ENCODE measurements at places on chromosomes 5 and 9.

- DNase-seq: no peak
Measured at GRCh38 chr9:15271403-15271802, 35.6 kb downstream of the TTC39B start.

GRCh38 chr5:79936002-79936645 is 54.9 kb downstream of the MTX3 start:
- DNase-seq: no peak

- DNase-seq: no peak
Measured at GRCh38 chr5:117837786-117838185, 1150.6 kb downstream of the DTWD2 start.

DNA sequence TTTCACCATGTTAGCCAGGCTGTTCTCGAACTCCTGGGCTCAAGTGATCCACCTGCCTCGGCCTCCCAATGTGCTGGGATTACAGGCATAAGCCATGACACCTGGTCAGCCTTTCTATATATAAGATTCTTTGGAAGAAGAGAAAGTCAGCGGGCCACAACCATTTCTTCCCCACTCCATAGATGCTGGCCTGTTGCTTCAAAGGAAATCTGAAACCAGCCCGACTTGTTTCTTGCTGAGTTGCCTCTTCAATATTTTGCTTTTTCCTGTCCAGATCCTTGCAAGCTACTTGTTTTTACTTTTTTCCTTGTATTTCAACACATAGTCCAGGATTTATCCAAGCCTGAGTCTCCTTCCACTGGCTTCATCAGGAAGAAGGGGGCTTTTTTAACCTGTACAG is 219.5 kb downstream of the CDK5RAP2 start:
- DNase-seq: no peak

DNA sequence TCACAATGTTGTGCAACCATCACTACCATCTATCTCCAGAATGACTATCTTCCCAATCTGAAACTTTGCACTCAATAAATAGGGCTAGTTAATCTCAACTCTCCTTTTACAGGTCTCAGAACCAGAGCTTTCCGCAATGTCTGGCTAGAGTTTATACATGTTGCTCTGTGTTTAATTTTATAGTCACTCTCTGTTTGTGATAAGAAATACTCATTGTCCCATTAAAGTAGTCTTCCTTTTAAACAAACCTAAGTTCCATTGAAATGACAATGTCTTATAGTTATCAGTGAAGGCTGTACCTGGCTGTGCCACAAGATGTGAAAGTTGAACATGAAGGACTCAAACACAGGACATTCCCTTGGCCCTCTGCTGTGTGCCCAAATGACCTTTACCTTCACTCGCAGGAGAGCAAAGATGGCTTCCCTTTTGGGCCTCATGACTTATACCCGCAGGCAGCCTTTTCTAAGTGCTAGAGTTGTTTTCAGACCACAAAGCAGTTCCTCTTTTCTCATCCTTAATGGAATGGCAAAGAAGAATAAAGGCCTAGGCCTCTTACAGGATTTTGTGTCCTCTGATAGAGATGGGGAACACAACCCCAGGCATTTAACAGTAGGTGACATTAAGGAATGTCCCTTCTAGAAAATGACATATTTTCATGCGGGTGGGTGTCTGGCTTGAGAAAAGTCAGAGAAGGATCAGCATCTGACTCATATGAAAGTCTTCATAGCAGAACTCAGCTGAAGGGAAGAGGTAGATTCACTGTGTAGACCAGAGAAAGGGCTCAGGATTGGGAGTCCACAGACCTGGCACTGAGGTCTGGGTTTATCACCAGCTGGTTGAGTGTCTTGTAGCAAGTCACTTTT is 69.6 kb upstream of the ATP10B start:
- DNase-seq: peak; percentile 30

GRCh38 chr5:179119415-179120170 is 59.4 kb downstream of the ZNF354C start:
- DNase-seq: no peak

DNA sequence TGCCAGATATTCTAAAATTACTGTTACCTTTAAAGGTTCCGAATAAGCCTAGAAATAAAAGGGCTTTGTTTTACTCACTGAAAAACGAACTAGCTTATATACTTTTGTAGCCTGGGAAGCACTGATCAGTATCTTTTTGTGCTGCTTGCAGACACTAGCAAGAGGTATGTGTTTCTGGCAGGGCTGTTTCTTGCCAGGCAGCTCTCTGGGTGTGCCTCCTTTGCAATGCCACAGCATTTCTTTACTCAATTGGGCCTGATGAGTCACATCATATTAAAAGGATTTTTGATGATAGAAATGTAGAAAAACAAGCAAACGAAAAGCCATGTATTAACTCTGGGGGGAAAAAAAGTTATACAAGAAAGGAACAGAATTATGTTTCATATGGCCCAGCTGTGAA is 35.6 kb downstream of the CD180 start:
- DNase-seq: no peak

GRCh38 chr9:1100945-1101344 is 50.8 kb downstream of the DMRT2 start:
- DNase-seq: peak; percentile 1

DNA sequence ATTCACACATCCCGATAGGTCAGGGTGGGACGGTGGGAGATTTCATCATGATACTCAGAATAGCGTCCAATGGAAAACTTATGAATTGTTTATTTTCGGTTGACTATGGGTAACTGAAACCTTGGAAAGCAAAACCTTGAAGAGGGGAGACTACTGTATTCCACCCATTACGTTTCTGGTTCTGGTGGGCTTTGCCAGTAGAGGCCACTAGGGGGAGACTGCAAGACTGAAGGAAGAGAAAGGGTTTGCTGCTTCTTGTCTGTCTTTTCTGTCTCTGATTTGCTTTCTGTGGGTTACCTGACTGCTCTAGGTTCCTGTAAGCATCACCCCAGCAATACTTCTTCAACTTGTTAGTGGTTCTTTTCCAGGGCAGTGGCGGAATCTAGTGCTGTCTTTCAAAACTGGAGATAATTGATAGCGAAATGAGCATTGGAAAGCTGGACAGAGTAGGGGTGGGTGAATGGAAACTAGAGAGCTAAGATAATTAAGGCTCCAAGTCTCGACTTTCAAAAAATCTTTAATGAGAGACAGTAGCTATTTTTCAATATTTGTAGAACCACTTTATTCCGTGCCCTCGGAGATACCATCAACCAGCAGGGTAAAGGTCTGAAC is 27.0 kb downstream of the GRIN3A start:
- DNase-seq: peak; percentile 60

DNA sequence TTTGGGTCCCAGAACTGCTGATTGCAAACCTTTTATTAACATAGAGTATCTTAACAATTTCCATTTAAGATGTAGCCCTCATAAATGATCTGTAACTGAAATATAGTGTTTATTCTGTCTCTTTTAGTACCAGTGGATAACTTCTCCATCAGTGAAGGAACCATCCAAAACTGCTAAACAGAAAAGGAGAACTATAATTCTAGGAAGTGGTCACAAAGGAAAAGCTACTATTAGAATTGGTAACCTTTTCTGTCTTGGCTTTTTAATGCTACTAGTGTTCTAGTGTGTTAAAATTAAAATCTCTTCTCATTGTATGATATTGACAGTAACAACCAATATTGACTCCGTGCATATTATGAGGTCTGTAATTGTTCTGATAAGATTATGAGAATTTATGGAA is 12.8 kb downstream of the CEP78 start:
- peak; percentile 29 for DNase-seq

DNA sequence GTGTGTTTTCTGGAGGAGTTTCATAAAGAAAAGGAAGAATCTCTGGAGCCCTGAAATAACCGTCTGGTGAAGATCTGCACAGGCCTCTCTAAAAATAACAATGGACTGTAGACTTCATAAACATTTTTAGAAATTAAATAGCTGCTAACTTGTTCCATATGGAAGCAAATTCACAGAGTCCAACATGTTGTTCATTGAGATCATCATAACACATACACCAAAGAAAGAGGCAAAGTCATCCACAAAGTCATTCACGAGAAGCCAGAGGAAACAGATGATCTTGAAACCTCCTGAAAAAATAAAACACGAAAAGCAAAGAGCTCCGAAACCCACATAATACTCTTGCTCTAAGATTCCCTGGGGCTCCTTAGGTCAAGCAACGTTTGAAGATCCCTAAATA is 347.8 kb downstream of the EFNA5 start:
- DNase-seq: no peak

DNA sequence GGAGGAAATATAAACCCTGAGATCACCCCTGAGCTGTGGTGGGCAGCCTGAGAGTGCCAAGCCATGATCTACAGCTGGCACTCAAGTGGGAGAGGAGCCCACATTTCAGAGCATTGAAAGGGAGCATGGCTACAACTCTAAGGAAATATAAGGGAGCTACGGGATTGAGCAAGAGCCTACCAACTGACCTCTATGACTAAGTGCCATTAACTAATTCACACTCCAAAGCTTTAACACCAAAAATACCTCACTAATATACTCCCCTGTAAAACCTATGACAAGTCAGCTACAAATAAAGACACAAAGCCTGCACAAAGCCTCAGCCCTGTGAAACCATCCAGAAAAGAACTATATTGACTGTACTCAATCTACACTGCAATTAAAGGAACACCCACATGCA is 286.8 kb upstream of the RPS23 start:
- DNase-seq: no peak

- DNase-seq: no peak
Measured at GRCh38 chr5:154949781-154950180, 8.9 kb downstream of the MRPL22 start.

DNA sequence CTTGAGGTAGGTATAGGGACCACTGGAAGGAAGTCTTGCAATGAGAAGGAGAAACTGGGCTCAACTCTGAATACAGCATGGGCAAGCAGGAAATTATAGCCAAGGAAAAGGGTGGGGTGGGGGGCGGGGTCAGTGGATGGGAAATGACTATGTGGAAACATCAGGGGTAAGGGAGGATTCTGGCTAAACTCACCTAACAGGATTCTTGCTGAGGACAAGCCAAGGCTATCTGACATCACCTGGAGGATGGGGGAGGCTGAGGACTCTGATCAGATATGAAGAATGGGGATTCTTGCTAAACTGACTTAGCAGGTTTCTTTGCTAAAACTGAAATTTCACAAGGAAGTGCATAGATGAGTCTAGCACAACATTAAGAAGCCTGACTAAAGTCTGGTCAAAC is 40.8 kb downstream of the CTSL start:
- DNase-seq: no peak

- no peak for DNase-seq
Measured at GRCh38 chr5:124103671-124104070, 591.7 kb downstream of the CSNK1G3 start.

DNA sequence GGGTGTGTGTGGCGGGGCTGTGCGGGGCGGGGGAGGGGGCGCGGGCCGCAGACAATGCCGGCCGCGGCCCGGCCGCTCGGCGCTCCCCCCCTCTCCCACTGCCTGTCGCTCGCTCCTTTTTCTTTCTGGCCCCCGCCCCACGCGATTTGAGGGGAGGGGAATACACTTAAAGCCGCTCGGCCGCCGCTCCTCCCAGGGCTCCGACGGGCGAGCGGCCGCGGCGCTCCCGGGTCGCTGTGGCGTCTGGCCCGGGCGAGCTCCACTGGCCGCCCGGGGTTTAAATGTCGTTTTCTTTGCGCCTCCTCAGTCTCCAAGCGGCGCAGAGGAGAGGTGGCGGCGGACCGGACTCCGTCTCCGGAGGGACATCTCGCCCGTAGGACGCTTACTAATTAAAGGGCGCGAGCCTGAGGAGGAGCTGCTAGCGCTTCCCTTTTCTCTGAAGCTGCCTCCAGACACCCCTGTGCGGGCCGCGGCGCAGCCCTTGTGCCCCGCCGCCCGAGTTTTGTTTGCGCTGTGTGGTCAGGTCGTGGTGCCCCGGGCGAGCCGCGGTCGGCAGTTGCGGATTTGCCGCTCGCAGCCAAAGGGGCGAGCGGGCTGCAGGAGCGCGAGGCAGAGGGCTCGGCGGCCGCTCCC is 1.4 kb downstream of the ZSWIM6 start:
- peak; percentile 83 for DNase-seq

GRCh38 chr5:14830210-14831005 is 41.2 kb downstream of the ANKH start:
- DNase-seq: no peak

- DNase-seq: no peak
Measured at GRCh38 chr9:87567571-87567970, 69.9 kb downstream of the DAPK1 start.

GRCh38 chr9:13845460-13845859 is 468.5 kb downstream of the NFIB start:
- no peak for DNase-seq

GRCh38 chr9:134496413-134497282 is 145.0 kb upstream of the COL5A1 start:
- no peak for DNase-seq

GRCh38 chr9:98318041-98318790 is 62.8 kb upstream of the TBC1D2 start:
- DNase-seq: no peak

- DNase-seq: no peak
Measured at GRCh38 chr5:167684251-167684650, 607.2 kb upstream of the WWC1 start.

DNA sequence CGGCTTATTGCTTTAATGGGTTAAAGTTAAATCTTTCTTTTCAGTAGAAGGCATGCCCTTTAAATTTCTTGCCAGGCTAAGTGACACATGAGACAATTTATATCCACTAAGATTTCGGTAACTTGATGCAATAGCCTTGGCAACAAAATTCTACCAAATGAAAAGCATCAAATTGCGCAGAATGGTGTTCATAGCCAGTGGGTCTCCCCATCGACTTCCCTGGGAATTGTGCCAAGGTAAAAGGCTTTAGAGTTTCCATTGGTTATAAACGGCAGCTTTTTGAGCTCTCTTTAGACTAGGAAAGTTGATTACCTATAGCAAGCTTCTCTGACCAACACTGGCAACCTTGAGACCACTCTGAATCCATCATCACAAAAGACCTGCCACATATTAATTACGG is 358.4 kb downstream of the ARRDC3 start:
- DNase-seq: no peak

DNA sequence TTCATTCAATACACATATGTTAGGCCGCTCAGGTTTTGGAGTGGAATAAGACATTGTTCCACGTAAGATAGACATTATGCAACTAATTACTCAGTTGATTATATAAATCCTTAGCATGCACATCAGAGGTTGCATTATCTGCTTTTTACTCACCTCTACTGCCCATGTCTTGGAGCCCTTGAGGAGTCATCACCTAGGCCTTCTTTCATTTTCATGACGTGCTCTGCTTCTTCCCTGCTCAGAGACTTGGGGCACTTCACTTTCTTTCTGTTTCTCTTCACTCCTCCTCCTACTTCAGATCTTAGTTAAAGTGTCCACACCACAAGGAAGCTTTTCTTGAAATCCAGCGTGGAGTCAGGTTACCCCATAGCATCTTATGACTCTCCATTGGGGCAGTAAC is 241.1 kb downstream of the TLR4 start:
- no peak for DNase-seq

- no peak for DNase-seq
Measured at GRCh38 chr5:58447226-58447625, 12.7 kb downstream of the PLK2 start.

- DNase-seq: no peak
Measured at GRCh38 chr5:153774686-153775085, 264.0 kb downstream of the FAM114A2 start.

- peak; percentile 70 for DNase-seq
Measured at GRCh38 chr9:91775011-91775707, 174.9 kb downstream of the ROR2 start.

- DNase-seq: peak; percentile 37
Measured at GRCh38 chr9:107496976-107497375, 7.4 kb upstream of the KLF4 start.

- peak; percentile 42 for DNase-seq
Measured at GRCh38 chr9:127450243-127450760, 904 bp downstream of the RPL12 start.
